Activated T-cell treated with anti-CD3 and anti-CD28 coated beads for 4 hours (primary cell): ENCODE measurements at places on chromosomes 13 and 19.

- no peak for DNase-seq
Measured at GRCh38 chr13:73677048-73677601, 457.1 kb downstream of the KLF12 start.

DNA sequence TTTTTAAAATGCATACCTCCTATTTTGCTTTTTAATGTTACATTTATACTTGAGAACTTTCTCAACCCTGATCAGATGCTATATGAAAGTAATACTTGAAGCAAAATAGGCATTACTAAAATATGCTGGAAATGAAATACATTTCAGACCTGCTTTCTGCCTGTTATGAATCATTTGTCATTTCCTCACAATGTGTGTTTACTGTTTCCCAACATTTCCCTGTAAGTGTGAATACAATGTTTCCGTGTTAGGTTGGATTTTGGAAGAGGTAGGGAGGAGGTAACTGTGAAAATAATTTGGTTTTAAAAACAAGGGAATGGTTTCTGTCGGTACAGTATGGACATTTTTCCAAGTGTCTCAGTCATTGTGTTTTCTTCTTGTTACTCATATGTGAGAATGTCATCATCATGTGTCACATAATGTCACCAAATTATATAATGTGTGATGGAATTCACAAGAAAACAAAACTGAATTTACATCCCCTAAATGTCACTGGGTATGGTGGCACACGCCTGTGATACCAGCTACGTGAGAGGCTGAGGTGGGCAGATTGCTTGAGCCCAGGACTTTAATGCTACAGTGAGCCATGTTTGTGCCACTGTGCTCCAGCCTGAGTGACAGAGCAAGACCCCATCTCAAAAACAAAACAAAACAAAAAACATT is 43.0 kb downstream of the ZAR1L start:
- DNase-seq, result no peak

DNA sequence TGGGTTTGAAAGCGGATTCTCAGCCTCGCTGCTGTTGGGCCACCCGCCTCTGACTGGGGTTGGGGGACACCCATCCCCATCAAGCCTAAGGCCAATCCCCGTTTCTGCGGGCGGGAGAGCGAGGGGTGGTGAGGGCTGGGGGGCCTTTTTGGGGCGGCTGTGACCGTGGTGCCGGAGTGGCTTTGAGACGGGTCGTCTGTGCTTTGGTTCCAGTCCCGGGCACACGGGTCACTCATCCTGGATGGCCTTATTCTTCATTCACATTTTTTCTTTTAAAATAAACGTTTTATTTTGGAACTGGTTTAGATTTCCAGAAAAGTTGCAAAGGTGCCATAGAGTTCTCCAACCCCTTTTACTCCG is 1.6 kb downstream of the ZNRF4 start:
- no peak for DNase-seq

GRCh38 chr13:97648881-97649224 is 214.9 kb downstream of the RAP2A start:
- DNase-seq, result no peak

DNA sequence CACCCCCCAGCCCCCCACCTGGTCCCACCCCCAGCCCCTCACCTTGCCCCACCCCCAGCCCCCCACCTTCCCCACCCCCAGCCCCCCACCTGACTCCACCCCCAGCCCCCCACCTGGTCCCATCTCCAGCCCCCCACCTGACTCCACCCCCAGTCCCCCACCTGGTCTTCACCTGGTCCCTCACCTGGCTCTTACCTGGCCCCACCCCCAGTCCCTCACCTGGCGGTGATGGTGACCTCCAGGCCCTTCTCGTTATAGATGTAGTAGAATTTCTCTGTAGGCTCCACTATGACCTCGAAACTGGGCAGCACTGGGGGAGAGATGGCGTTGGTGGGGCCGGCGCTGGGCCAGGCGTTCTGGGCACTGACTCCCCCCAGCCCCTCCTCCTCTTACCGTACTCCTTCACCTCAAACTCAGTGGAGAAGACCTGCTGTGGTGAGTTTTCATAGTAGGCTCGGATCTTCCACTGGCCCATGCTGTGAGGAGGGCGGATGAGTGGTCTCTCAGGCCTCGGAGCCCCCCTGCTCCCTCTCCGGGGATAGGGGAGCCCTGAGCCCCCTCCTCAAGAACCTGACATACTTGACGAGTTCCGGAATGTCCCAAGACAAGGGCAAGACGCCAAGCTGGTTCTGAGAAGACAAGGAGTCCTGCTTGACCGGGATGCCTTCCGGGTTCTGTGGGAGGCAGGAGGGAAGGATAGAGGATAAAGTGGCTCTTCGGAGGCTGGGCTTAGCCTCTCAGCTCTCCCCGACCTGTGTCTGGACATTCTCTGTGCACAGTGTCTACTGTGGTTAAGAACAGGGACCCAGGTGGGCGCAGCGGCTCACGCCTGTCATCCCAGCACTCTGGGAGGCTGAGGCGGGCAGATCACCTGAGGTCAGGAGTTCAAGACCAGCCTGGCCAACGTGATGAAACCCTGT is 6.4 kb downstream of the C3 start:
- DNase-seq, result no peak

GRCh38 chr13:113518076-113518803 is 27.7 kb upstream of the DCUN1D2 start:
- no peak for DNase-seq

DNA sequence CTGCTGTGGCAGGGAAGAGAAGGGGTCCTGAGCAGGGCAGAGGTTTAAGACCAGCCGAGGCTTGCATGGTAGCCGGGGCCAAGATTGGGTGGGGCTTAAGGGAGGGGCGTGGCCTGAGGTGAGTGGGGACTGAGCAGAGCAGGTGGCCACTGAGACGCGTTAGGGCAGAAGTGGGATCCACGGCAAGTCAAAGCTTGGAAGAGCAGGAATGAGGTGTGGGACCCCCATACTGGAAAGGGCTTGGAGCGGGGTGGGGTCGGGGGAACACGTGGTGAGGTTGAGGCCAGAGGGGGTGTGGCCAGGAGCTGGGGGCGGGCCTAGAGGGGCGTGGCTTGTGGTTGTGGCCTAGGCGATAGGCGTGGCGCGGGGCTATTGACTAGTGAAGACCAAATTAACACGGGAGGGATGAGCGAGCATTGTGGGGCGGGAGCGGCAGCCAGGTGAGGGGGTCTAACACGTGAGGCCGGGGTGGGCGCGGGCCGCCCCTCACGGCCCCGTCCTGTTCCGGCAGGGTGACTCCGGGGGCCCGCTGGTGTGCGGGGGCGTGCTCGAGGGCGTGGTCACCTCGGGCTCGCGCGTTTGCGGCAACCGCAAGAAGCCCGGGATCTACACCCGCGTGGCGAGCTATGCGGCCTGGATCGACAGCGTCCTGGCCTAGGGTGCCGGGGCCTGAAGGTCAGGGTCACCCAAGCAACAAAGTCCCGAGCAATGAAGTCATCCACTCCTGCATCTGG is 3.3 kb downstream of the CFD start:
- DNase-seq, result peak; percentile 70

DNA sequence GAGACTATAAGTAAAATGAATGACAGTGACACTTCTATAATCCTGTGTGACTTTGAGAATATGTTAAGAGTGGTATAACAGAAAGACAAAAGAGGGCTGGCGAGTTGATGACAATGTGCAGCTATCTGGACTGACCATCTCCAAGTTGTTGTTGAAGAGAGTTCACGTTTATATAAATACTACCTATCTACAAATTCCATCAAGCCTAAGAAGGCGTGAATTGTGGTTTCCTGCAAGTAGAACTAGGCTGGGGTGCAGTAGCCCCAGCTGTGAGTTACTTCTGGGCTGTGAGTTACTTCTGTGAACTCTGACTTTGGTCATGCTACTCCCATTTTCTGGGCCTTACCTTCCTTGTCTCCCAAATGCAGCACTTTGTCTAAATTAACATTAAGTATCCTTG is 561.0 kb downstream of the TBC1D4 start:
- DNase-seq, result no peak

GRCh38 chr19:46630586-46631205 is 5.3 kb downstream of the GNG8 start:
- DNase-seq, result no peak

DNA sequence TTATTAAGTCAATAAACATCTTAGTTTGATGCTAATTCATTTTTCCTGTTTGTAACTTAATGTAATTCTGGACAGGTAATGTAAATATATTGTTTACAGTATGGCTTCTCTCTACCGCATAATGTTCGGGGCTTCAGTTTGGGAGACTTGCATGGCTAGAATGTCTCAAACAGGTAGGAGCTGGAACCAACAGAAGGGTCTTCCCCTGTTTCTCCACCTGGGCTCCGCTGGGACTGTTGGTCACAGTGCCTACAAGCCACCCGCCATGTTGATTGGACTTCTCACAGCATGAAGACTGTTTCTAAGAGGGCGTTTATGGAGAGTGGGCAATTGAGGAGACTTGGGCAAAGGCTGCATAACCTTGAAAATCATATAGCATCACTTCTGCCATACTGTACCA is 148.6 kb downstream of the UFM1 start:
- DNase-seq, result no peak

DNA sequence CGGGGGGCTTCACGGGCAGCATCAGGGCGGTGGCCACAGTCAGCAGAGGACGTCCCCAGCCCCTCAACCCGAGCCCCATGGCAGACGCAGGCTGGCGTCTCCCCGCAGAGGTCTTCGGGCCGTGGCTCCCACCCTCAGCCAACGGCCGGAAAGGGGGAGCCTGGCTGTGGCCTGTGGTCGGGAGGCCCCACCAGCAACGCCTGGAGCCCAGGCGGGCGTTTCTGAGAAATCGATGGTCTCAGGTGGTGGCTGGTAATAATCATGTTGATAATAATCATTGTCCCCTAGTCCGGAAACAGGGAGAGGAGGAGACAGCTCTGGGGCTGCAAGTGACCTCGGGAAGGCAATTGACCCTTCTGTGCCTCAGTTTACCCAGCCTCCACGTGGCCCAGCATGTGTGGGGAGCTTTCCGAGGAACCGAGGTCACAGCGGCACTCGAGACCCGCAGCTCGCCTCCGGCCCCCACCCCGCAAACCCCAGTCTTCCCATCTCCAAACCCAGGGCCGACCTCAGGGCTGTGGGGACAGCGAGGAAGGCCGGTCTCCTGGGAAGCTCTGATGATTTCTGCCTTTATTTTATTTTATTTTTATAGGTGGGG is at the start of gene PRSS57:
PRSS57 (minus strand) TSS at position 101 of the 598 bp plus-strand sequence; CDS start at position 79, 22 bp downstream.
- DNase-seq, result no peak

DNA sequence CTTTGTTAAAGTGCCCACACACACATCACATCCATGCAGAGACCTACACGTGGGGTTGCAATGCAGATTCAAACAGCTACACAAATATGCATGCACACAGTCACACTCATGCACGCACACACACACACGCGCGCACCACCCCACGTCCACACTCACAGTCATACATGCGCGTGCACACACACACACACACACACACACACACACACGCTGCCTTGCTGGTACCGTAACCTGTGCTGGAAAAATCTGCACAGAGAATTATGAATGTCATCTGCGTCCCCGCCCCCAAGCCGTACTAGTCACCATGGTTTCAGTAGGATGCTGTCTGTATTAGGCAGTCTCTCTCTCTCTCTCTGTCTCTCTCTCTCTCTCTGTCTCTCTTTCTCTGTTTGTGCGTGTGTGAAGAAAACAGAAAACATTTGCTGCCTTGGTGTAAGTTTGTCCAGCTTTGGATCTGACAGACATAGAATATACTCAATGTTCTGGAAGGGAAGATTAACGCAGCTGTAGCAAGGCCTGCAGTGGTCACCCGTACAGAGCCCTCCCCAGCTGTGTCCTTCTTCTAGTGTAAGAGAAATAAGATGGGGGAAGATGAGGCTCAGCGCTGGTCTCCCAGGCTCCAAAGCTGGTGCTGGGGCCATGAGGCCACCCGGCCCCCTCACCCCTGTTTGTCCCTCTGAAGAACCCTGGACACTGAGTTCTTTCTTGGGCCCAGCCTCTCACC is 26.4 kb upstream of the DPP9 start:
- DNase-seq, result no peak

DNA sequence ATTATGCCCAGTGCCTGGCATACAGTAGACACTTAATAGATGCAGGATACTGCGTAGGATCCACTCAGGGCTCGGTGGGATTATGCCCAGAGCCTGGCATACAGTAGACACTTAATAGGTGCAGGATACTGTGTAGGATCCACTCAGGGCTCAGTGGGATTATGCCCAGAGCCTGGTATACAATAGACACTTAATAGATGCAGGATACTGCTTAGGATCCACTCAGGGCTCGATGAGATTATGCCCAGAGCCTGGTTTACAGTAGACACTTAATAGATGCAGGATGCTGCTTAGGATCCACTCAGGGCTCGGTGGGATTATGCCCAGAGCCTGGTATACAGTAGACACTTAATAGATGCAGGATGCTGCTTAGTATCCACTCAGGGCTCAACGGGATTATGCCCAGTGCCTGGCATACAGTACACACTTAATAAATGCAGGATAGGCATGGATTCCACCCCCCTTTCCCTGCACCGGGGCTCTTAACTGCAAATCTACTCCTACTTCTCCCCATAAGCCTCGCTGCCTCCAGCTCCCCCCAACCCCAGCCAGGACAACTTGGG is 24.9 kb downstream of the SMIM24 start:
- no peak for DNase-seq
